ENCODE measurements at places on chromosomes 2 and 18. TPM values are rescaled to one million over a fixed set of nuclear protein-coding genes. Genes with fewer than 3 reads are reported as not detected.

GRCh38 chr18:13488281-13488929 lies 238.0 kb downstream of the FAM210A start:
- DNase-seq: no peak

SCYGR1 gene
- total RNA-seq: not detected

DNA sequence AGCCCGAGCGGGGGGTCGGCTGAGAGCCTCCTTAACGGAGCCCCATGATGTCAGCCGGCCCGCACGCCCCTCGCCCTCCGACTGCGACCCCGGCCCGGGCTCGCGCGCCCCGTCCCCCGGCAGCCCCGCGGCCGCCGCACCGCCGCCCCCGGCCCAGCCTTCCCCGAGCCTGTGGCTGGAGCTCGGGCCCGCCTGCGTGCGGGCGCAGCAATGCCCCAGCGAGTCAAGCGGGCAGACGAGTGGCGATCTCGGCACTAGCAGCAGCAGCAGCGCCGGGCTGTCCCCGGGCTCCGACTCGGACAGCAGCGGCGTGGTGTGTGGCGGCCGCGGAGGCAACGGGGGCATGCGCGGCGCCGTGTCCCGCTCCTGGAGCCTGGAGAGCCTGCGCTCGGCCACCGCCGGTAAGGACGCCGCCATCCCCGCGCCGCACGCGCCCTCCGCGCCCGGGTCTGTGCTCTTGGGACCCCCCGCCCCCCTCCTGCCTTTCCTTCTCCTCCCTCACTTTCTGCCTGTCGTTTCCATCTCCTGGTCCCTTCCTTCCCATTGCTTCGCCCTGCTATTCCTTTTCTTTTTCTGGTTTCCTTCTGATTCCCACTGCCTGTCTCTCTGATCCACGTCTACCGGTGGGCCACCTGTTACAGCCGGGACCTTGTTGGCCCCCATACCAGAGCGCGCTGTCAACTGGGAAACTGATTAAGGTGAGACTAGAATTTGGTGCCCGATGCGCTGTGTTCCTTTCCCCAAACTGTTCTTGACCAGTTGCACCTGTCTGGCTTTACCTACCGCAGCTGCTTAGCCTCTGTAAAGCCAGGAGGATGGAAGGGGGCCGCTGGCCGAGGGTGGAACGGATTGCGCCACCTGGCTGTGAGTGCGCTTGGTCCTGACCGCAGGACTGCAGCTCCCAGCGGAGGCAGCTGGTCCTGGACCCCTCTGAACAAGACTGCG lies 127.4 kb downstream of the ARHGEF4 start:
- DNase-seq: peak; percentile 60

ABHD1 gene
- 0.34 TPM for total RNA-seq

DNA sequence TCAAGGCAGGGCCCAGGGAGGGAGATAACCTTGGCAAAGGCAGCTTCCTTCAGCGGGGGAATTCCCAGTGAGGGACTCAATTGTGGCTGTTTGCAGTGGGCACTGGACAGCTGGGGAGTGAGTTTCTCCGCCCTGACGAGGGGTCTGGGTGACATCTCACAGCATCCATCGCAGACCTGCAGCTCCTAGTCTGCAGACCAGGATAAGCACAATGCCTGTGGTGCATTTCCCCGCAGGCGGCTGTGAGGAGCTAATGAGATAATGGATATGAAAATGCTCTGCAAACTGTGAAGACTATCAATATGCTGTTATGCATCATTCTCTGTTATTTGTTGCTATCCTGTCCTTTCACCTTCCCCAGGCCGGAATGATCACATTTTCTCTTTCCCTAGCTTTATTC lies 30.0 kb upstream of the CYP1B1 start:
- no peak for DNase-seq

VWC2L gene
- not detected for total RNA-seq

ALPP gene
- total RNA-seq: not detected

EFR3B gene
- 22.1 TPM for total RNA-seq

DNA sequence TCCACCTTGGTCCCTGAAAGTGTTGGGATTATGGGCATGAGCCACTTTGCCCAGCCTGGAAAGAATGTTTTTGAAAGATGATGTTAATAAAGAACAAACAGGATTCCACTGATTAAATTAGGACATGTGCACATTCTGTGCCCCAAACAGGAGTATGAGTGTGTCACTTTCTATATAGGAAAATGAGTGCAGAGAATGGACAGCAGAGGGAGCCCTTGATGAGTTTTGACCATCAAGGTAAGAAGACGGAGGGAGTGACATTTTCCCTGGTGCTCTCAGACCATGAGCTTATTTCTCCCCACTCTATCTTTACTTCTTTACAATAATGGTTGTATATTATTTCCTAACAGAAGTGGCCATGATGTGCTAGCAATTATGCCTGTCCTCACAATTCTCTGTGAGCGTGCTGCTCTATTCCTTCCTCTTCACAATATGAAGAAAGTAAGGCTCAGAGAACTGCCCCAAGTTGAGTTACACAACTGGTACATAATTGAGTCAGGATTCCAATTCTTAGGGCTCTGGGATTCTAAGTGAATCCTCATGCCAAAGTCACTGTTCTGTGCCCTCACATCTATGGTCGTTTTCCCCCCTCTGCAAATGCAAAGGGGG lies 20.6 kb downstream of the RPL37A start:
- DNase-seq: peak; percentile 46

CPO gene
- not detected for total RNA-seq

GRCh38 chr18:374721-375168 lies 106.9 kb upstream of the THOC1 start:
- DNase-seq: no peak

- DNase-seq: no peak
Observed at GRCh38 chr2:241068942-241069810, 32.9 kb downstream of the MTERF4 start.

PLCL1 gene
- 41.1 TPM for total RNA-seq

DNA sequence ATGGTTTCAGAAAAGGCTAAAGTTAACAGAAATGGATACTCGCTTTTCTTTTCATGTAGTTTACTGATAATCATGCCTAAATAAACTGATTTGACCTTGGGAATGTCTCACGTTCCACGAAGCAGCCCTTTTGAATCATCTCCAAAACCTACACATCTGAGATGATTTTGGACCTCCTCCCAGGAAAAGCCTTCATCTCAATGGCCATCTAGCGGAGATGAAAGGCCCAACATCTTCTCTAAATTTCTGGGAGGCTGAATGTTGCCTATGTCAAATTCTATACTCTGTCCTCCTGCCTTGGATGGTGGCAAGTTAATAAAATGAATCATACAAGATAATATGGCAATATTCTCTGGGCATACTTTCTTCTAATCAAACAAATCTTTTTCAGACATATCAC lies 448.5 kb downstream of the ZEB2 start:
- DNase-seq: no peak

GRCh38 chr2:74414881-74415761 lies 6.3 kb downstream of the C2orf81 start:
- no peak for DNase-seq

DNA sequence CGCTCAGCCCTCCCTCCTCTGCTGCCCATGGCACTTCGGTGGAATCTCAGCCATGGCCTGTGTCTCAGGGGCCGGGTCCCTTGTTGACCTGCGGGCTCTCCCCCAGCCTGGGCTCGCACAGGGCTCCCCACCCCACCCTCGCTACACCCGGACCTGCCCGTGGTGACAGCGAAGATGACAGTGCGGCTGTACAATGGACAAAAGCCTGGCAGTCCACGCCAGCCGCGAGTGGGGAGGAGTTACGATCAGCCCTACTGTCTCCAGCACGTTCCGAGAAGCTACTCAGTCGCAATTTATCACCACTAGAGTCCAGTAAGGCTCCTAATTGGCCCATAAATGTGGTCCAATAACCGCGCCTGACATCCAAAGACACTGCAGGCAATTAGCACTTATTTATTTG lies 31.6 kb downstream of the GBX2 start:
- DNase-seq: no peak

DNA sequence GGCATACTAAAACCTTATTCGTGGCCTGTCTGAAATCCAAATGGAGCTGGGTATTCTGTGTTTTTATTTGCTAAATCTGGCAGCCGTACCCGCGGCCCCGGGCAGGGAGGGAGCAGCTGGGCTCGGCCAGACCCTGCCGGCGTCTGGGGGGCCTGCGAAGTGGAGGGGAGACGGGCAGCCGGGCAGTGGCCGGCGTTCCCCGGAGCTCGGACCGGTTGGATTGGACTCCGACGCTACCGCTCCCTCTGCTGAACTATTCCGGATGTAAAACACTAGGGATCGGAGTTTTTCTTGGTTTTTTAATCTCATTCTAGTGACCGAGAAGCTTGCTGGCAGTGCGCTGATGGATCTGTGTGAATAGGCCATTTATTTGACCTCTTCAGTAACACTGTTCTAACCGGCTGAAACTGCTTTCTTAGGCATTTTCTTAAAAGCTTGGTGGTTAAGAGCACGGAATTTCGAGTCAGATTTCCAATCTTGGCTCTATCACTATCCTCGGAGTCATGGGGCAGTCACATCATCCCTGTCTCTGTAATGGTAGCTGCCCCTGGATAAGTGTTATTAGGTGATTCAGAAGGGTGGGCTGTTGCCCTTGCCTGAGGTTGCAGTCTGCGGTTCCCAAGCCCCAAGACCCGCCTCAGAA lies 694 bp downstream of the UNC50 start:
- DNase-seq: no peak

- DNase-seq: no peak
Observed at GRCh38 chr2:62099050-62099449, 96.9 kb upstream of the B3GNT2 start.

- no peak for DNase-seq
Observed at GRCh38 chr2:127542231-127542630, 6.7 kb downstream of the MYO7B start.

RIT2 gene
- not detected for total RNA-seq

- no peak for DNase-seq
Observed at GRCh38 chr18:36545821-36546427, 248.4 kb downstream of the FHOD3 start.

DNA sequence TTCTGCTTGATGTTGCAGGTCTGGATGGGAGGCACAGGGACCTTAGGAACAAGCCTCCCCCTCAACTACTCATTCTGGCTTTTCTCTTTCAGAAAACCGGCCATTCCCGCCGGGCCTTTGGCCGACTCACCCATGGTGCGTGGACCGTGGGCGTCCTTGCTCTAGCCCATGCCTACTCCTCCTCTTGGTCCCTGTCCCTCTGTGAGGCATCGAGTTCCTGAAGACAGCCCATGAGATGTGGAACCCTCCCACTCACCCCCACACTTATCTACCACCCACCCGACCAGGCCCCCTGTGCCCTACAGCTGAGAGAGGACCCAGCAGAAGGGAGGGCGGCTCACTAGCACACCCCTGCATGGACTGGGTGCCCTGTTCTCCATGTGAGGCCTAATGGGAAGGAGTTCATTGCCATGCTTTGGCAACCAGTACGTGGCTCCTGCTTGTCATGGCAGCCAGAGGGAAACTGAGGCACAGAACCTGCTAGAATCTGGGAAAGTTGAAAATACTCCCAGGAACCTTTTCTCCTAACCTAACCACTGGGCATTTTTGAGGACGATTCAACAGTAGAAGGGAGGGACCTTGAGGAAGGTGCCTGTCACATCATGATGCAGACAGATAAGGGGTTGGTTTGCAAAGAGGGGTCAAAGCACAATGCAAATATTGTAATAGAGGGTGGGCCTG lies 8.5 kb downstream of the SPEG start:
- no peak for DNase-seq

- DNase-seq: no peak
Observed at GRCh38 chr18:159037-159652, 788 bp downstream of the USP14 start.

DNA sequence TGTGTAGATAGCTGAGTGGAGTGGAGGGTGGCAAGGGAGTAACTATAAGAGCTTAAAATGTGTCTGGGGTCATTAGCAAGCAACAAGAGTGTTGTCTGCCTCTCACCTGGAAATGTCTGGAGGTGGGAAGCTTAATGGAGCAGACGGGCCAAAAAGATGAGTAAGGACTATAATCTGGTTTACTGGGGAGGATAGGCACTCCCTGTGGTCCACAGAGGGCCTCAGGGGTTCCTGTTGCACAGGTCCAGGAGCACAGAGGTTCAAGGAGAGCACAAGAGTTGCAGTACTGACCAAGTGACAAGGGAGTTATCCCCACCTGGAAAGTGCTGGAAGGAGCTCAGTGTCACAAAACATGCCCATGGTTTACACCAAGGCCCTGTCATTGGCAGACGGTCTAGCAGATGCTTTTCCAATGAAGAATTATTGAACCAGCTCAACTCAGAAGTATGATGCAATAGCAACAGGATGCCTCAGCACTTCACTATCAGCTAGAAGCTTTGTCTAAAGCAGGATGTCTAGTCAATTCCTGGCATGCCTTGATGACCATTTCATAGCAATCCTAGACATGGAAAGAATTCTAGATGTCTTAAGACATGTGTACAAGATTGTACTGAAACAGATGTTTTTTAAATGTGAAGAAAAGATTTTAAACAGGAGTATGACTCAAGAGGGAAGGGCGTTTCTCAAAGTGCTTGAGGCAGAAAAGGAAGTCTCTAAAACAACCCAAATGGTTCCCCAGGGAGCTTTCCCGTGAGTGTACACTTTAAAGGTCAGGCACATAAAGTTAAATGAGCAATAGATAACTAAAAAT lies 62.9 kb upstream of the SERPINE2 start:
- DNase-seq: no peak

OSBPL1A gene
- total RNA-seq: 15.0 TPM

NT5C1B gene
- total RNA-seq: not detected

GKN2 gene
- total RNA-seq: not detected

DNA sequence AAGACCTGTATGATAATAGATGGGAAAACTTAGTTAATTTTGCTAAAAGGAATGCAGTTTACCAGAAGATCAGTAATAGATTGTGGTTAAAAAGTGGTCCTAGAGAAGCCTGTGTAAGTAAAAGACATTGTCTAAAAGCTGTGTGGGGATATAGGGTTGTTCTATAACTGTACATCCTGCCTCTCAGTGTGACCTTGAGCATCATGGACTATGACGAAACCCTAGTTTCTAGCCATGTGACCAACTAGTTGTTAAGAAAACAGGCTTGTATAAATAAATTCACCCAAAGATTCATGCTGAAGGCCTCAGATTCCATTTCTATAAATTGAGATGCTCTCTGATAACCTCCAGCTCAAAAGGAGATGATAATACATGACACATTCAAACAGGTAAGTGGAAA lies 160.7 kb downstream of the IKZF2 start:
- no peak for DNase-seq

HOXD10 gene
- not detected for total RNA-seq

CHRNG gene
- total RNA-seq: not detected

LIPT1 gene
- total RNA-seq: 6.3 TPM

GRCh38 chr18:33583901-33584300 lies 5.9 kb downstream of the ASXL3 start:
- no peak for DNase-seq

DNA sequence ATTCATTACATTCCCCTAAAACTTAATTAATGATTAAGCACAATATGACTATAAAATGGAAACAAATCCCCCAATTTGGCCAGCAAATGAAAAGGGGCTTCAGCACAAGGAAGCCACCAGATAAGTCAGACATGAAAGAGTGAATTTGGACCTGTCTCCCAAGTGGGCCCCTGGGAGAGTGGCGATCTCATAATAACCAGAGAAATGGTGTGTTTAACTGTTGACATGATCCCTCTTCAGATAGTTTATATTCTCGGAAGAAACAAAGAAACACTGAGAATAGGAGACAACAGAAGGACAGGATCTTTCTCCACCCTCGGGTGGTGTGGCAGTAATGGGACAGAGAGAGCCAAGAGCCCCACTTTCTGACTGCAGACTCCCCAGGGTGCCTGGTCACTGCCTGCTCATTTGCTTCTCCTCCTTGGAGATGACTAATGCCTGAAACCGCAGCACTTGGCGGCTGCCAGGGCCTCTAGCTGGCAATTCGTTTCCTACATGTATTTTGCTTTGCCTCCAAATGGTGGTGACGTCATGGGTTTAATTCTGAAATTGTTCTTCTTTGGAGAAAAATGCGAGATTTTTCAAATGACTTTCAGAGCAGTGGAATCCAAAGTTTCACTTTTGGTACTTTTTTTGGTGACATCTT lies 46.4 kb upstream of the SPP2 start:
- no peak for DNase-seq

NCKAP1 gene
- 111 TPM for total RNA-seq

All from progenitor cell of endocrine pancreas (in vitro differentiated cells).